ENCODE measurements at places on chromosomes 1 and 21.

DNA sequence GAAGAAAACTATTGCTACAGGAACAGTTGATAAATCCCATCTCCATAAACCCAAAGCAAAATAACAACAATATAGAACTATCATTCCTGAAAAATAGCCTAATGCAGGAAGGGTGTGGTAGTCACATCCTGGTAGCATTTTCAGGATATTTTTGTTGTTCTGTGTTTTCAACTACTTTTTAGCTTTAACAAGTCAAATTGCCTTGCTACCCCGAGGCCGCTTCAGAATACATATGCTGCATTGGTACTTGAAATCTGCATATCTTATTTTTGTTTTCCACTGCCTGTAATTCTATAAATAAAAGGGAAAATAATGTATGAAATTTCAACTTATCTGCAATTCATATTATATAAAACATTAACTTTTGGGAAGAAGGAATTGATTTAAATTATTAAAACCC is 36.8 kb upstream of the SYT14 start:
- DNase-seq, result no peak

- DNase-seq, result no peak
Observed at GRCh38 chr1:196143602-196144342, 464.5 kb downstream of the KCNT2 start.

GRCh38 chr1:211732293-211732980 is 57.0 kb upstream of the NEK2 start:
- DNase-seq, result no peak

GRCh38 chr1:41866285-41866684 is 52.4 kb downstream of the HIVEP3 start:
- DNase-seq, result no peak

GRCh38 chr1:34749992-34750391 is 4.9 kb upstream of the GJB5 start:
- no peak for DNase-seq

- DNase-seq, result no peak
Observed at GRCh38 chr1:92065042-92065441, 10.2 kb downstream of the SETSIP start.

DNA sequence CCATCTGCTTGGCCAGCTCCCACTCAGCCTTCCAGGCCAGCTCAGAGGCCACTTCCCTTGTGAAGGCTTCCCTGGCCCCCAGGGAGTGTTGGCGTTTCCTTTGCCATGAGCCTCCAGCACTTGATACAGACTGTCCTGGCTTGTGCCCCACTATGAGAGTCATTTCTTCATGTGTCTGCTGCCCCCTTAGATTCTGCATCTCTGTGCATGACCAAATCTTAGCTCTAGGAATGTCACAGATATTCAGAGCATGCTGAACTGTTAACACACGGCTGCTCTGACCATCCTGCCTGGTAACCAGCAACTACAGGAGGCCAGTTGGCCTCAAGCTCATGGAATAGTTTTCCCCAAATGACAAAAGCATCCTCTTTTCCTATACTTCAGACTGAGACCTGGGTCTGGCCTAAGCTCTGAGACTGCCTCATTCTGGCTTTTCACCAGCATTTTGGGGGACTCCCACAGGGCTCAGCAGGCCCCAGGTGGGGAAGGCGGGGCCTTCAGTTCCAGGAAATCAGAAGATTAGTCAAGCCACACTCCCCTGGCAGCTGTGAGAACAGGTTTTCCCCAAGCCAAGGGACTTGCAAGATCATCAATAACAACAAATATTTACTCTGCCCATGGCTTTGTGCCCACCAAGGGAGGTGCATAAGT is 182.6 kb upstream of the EDN2 start:
- DNase-seq, result no peak

DNA sequence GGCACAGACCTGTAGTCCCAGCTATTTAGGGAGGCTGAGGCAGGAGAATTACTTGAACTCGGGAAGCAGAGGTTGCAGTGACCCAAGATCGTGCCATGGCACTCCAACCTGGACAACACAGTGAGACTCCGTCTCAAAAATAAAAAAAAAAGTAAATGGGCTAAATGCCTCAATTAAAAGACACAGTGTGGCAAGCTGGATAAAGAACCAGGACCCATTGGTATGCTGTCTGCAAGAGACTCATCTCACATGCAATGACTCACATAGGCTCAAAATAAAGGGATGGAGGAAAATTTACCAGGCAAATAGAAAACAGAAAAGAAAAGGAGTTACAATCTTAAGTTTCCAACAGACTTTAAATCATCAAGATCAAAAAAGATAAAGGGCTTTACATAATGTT is 40.3 kb downstream of the ACBD6 start:
- no peak for DNase-seq

DNA sequence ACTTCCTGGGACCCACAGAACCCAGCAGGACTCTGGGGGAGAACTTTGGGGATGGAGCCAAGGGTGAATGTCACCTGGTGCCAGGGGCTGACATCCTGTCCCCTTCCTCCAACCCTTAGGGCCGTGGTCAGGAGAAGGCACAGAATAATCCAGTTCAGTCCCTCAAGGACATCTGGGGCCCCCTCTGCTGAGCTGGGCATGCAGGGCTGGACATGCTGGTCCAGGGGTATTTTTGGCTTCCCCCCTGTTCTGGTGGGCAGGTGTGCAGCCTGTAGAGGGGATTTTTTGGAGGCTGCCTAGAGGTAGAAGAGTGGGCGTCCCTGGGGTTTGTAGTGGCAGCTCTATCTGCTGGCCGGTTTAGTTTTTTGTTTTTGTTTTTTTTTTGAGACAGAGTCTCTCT is 3.4 kb upstream of the CROCC start:
- no peak for DNase-seq

DNA sequence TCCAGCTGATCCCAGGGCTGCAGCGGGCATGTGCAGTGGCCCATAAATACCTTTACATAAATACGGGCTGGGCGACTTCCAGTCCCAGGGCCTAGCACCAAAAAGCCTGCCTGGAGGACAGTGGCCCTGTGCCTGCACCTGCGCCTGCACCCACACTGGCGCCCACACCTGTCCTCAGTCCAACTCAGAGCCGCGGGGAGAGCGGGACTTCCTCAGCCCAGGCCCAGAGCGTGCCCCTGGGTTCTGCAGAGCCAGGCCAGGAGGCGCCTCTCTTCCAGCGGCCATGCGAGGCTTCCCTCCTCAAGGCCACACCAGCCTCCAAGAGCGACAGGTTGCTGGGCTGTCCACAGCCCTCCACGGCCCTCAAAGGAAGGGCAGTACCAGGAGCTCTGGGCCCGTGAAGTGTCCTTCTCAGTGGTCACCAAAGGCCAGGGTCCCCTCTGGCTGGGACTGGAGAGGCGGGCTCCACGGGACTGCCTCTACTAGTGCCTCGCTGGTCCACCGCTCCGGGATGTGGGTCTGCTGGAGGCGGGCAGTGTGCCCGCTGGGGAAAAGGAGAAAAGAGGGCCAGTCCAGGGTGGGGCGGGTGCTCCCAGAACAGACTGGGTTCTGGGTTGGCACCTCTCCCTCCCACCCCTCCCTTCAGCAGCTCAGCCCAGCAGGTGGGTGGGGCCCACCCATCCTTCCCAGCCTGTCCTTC is 35.7 kb downstream of the ARHGEF16 start:
- no peak for DNase-seq

GRCh38 chr1:74430342-74430934 is 82.0 kb downstream of the LRRC53 start:
- no peak for DNase-seq

- DNase-seq, result no peak
Observed at GRCh38 chr1:237931581-237931980, 40.9 kb upstream of the ZP4 start.

DNA sequence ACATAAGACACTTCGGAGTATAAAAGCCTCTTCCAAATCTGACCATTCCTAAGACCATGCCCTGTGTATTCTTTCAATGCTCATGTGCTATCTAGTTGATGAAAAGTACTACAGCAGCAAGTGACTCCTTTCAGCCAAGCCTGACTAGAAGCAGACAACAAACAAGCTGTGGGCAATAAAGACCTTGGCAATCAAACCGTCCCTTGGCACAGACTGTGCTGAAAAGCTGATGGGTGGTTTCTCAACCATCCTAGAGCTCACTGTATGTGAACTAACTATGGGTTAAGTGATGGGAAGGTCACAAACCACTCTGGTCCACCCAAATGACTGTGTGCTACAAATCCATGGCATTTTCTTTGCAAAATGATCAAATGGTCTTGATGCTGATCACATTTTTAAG is 94.0 kb downstream of the KIAA0319L start:
- no peak for DNase-seq

DNA sequence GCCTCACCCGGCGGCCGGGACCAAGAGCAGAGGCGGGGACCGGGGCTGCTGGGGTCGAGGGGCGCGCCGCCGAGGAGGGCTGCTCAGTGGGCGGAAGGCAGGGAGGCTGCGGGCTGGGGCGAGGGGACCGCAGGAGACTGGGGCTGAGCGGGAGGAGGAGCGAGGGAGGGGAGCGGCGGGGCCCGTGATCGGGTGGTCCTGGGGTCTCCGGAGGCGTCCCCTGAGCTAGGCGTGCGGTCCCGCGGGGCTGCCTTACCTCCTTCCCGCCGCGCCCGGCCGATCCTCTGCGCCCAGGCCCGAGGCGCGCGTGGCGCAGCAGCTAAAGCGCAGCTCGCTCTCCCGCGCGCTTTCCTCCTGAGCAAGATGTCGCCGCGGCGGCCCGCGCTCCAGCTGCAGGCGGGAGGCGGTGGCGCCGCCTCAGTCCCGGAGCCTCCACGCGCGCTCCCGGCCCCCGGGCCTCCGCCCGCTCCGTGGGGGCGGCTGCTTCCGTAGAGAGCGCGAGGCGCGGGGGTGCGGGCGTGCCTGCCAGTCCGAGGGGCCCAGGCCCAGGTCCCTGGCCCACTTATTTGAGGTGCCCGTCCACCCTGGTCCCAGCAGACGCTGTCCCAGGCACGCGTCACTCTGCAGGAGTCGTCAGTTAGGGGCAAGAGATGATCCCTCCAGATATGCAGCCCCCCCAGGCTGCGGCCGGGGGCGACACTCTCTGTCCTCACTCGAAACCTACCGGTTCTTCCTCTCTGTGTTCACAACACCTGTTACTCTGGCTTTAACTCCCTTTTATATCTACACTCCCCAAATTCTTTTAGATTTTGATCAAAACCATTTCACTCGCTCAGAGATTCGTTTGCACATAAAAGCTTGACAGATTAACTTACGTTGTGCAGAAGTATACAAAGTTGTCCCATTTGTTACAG is at the start of gene CCSAP:
Gene CCSAP, minus strand, starts transcription at position 392 of the 914 bp plus-strand sequence. CDS start 582 bp downstream, outside the sequence.
- no peak for DNase-seq

GRCh38 chr1:94514095-94514727 is 27.3 kb downstream of the F3 start:
- no peak for DNase-seq

All from GOT3 (cell line).